ENCODE measurements at places on chromosomes 12 and 14. TPM values are rescaled to one million over a fixed set of nuclear protein-coding genes. Genes with fewer than 3 reads are reported as not detected.

FAM181A gene
- not detected for total RNA-seq

SERPINA3 gene
- total RNA-seq: 5.1 TPM

PLEKHA5 gene
- total RNA-seq: 86.0 TPM

LRRC10 gene
- not detected for total RNA-seq

TMEM132C gene
- not detected for total RNA-seq

PRORP gene
- total RNA-seq: 30.4 TPM

POTEM gene
- not detected for total RNA-seq

CLEC7A gene
- under 0.01 TPM for total RNA-seq

ANKS1B gene
- 2.2 TPM for total RNA-seq

LHX5 gene
- total RNA-seq: not detected

TPCN1 gene
- total RNA-seq: 28.9 TPM

OR4M1 gene
- total RNA-seq: not detected

NID2 gene
- total RNA-seq: 138 TPM

PARP11 gene
- 9.4 TPM for total RNA-seq

PROX2 gene
- total RNA-seq: not detected

SPIC gene
- total RNA-seq: not detected

PPFIA2 gene
- total RNA-seq: 3.3 TPM

RFX4 gene
- not detected for total RNA-seq
